ENCODE measurements at places on chromosomes 11 and 22.

DNA sequence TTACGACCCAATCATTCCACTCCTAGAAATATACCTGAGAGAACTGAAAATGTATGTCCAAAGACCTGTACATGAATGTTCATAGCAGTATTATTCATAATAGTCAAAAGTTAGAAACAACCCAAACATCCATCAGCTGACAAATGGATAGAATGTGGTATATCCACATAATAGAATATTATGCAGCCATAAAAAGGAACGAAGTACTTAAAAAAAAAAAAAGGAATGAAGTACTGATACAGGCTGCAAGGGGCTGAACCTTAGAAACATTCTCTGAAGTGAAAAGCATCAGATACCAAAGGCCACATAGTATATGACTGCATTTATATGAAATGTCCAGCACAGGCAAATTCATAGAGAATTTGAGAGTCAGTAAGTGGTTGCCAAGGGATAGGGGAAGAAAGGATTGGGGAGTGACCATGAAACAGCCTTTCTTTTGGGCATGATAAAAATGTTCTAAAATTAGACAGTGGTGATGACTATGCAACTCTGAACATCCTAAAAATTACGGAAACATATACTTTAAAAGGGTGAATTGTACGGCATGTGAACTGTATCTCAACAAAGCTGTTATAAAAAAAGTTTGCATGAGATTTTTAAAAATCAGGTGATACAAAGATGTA lies 1.8 kb downstream of the TPST2 start:
- peak; percentile 81 for DNase-seq

GRCh38 chr22:28464127-28464526 lies 215.5 kb downstream of the TTC28 start:
- DNase-seq, result no peak

DNA sequence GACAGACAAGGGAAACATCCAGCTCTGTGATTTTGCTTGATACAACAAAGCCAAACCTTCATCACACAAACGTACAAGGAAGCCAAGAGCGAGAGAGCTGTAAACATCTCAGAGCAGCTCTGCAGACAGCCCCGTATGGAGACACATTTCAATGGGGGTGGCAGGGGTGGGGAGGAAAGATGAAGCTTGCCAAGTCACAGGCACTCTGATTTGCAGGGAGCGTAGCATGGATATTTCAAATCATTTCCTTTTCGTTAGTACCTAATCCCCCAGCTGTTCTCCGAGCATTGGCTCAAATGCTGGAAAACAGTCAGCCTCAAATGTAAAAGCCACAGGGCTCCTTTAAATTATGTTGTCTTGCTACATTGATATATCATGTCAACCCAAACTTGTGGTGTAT lies 458.9 kb upstream of the CADM1 start:
- no peak for DNase-seq

GRCh38 chr11:84720706-84721402 lies 906.3 kb downstream of the DLG2 start:
- peak; percentile 69 for DNase-seq

- no peak for DNase-seq
Measured at GRCh38 chr11:9895006-9895405, 231.1 kb downstream of the SWAP70 start.

DNA sequence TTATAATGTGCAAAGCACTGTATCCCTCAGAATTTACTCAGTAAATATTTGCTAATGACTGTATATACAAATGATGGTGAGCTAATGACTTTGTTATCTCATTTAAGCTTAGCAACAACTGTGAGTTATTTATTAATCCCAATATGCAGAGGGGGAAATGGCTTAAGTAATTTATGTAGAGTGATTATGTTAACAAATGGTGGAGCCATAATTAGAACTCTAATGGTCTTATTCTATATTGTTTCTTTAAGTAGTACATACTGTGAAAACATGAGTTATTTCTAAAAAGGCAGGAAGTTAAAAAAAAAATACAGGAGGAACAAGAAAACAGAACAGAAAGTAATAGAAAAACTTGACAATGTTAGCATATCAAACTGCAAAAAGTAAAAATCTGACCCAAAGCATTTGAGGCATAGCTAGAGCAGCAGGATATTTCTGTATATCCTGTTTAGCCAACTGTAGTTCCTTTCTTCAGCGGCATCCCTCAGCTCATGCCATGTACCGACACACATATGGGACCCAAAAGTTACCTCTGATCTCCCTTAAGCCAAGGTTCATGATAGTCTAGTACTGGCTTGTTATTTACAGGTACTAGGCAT lies 94.2 kb downstream of the FCHSD2 start:
- no peak for DNase-seq

DNA sequence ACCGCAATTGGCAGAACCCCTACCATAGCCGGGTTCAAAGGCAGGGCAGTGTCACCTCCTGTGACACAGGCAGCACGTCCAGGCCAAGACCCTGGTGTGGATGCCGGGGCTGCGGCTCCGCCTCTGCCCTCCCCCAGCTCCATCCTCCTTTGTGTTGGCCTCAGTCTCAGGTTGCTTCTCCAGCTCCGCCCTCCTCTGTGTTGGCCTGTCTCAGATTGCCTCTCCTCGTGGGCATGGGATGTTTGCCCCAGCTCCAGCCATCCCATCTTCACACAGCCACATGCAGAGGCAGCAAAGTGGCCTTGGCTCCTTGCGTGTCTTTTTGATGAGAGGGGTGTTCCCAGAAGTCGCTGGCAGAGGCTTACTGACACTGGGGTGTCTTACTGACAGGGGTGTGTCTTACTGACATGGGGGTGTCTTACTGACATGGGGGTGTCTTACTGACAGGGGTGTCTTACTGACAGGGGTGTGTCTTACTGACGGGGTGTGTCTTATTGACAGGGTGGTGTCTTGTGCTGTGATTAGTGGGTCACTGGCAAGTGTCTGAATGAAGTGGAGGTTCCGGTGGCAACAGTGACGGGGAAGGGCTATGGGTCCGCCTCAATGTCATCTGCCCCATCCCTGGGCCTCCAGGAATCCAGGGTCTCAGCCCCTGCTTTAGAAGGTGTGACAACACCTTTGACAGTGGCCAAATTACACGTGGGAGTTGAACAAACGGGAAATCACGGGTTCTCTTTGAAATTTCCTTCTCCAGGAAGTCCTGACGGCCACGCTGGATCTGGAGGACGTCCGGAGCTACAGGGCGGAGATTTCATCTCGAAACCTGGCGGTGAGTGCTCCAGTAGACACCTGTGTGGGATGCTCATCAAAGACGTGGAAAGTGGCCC lies 24.9 kb downstream of the NADSYN1 start:
- no peak for DNase-seq

GRCh38 chr11:48096588-48097525 lies 116.5 kb downstream of the PTPRJ start:
- DNase-seq, result no peak

DNA sequence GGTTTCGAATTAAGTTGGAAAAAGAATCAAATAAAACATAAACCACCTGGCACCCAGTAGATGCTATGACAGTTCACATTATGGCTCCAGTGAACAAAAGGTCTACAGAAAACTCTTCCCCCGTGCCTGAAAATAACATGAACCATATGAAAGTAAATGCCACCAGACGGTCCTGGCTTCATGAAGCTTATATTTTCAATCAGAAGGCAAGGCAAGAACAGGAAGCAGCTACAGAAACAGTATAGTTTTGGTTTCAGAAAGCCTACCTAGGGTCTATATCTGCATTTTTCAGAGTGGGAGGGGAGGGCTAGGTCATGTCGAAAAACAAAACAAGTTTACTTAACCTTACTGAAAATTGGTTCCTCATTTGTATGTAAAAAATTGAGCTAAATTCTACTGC lies 9.8 kb downstream of the RAB30 start:
- peak; percentile 19 for DNase-seq

- DNase-seq, result no peak
Measured at GRCh38 chr11:77351281-77351886, 49.9 kb upstream of the GDPD4 start.

GRCh38 chr11:127651175-127651887 lies 650.8 kb upstream of the KIRREL3 start:
- no peak for DNase-seq

DNA sequence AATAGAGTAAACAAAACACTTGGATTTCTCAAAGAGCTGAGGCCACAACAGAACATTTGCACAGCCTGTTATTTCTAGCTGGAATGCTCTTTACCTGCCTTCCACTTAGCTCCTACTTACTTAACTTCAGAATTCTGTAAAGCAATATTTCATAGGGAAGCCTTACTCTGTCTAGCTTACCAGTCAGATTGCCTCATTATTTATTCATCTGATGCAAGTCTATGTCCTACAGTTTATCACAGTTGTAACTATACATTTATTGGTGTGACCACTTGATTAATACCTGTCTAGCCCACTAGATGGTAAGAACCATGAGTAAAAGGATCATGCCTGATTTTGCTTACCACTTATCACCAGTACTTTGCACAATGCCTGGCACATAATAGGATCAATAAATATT lies 56.1 kb upstream of the ME3 start:
- no peak for DNase-seq

- DNase-seq, result no peak
Measured at GRCh38 chr22:38165922-38166593, 15.6 kb downstream of the PLA2G6 start.

DNA sequence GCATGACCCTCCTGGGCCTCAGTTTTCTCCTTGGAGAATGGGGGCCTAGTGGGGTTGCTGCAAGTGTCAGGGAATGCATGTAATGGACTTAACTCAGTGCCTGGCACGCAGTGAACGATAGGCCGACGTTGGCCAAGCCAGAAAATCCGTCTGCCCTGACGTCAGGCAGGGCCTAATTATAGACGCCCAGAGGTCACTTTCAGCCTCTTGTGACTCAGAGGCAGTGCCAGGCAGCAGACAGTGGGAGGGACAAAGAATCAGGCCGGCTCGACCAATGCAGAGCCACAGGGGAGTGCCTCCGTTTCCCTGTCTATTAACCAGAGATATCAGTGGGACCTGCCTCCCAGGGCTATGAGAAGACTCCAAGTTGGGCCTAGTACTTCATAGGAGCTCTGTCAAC lies 115.0 kb downstream of the MN1 start:
- no peak for DNase-seq

DNA sequence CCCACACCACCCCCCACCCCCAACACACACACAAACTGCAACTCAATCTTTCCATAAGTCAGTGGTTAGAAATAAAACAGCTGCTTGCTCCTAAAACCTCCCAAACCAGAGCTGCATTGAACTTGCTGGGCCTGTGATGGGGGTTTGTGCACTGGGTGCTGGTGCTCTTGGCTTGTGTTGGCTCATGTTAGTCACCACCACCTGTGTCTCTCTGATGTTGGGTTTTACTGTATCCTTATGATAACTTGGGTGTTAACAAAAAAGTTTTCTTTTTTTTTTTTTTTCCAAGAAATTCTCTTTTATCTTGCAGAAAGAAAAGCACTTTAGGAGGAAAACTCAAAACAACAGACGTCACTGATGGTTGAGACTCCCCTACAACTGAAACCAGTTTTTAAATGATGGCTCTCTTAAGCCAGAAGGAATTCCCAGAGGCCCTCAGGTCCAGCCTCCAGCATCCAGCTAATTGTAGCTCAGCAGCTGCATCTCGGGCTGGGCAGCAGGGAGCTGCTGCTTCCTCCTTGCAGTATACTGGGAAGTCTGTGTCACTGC lies 79.9 kb upstream of the DRD2 start:
- DNase-seq, result no peak

DNA sequence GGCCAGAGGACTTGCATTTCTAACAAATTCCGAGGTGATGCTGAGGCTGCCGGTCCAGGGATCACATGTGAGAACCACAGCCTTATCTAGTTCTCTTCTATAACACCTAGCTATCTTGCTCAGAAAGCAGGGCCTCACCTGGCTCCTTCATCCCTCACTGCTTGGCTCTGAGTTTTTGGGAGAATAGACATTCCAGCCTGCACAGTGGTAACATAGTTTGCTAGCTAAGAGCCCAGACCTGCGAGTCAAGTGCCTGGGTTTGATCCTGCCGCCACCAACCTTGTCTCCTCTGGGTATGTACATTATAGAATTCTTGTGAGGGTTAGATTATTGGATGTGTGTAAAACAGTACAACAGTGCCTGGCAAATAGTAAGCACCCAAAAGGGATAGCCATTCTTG lies 13.5 kb upstream of the POU2AF1 start:
- no peak for DNase-seq

GRCh38 chr11:1669546-1670218 lies 27.3 kb upstream of the KRTAP5-6 start:
- DNase-seq, result no peak

DNA sequence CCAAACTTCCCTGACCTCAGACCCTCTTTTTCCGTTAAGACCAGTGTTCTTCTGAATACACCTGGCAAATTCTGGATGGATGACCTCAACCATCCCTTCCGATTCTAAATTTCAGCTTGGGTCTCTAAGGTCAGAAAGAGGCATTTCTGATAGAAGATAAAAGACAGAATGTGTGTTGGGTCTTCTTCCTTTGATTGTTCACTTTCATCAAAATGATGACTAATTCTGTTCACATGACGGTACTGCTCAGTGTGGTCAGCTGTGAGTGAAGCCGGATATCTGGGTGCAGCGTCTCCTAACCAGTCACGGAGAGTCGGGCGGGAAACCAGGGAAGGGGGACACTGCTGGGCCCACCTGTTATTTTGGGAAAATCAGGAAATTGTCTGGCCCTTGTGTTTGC lies 151.6 kb upstream of the NAV2 start:
- no peak for DNase-seq

GRCh38 chr22:22546490-22546889 lies 12.6 kb downstream of the PRAME start:
- peak; percentile 41 for DNase-seq

GRCh38 chr11:102589047-102589459 lies 36.1 kb downstream of the MMP20 start:
- DNase-seq, result peak; percentile 60

DNA sequence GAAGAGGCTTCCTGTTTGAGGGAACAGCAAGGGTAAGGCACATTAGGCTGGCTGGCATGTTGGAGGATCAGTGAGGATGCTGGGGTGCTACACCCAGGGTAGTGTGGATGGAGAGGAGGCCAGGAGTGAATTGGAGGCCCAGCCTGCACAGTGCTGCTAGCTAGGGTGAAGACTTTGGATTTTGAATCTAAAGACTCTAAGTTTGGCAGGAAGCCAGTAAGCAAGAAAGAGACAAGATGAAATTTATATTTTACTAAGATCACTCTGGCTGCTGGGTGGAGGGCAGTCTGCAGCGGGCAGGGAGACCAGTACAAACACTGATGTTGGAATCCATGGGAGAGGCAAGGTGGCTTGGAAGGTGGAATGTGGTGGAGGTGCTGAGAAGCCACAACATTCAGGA lies 43.6 kb downstream of the TSPAN18 start:
- no peak for DNase-seq

GRCh38 chr22:37640591-37641560 lies 1.4 kb downstream of the SH3BP1 start:
- no peak for DNase-seq

Measured in KBM-7 (cell line).